ENCODE measurements at places on chromosomes 4 and X.

- no peak for DNase-seq
Observed at GRCh38 chr4:16765546-16765945, 132.9 kb downstream of the LDB2 start.

- no peak for DNase-seq
Observed at GRCh38 chrX:56600141-56600540, 36.7 kb downstream of the UBQLN2 start.

DNA sequence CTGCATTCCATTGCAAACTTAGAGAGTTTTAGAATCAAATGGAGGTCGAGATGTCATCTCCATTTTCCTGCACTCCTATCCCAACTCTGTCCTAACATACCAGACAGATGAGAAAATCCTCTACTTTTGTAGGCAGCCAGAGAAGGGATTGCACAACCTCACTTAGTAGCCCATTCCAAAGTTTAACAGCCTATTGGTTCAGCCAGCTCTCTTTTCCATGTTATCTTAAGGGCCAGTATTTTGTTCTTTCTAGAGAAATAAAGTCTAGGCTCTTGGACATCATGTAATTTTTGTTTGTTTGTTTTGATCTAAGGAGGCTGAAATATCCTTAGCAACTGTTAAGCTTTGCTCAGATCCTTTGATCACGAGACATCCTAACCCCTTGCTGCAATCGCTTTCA, 173.0 kb downstream of the COX18 start:
- no peak for DNase-seq

DNA sequence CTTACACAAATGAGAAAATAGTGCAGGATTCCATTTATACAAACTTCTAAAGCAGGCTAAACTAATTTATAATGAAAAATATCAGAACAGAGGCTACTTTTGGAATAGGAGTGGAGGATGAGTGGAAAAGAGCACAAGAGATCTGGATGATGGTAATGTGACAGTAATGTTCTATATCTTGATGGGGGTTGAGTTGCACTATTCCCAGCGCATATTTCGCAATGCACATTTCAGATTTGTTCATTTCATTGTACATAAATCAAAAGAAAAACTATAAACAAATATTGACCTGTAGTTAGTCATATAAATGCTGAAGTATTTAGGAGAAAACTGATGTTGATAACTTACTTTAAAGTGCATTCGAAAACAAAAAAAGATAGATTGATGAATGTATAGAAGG, 177.0 kb upstream of the MAOA start:
- DNase-seq, result no peak

DNA sequence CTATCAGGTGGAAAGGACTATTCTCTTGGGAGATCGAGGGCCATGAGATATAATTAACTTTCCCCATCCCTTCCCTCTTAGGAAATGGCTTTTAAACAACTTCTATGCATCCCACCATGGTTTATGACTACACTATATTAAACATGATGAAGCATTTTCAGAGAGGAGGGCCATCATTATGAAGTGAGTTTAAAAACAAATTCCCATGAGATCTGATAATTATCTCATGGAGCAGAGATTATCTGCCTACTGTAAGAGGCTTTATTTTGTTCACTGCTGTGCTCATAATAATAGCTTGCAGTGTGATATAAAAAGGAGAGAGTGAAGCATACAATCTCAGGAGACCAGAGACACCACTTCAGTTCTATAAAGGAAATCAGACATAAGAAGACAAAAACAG, 330.5 kb upstream of the ZFP42 start:
- DNase-seq, result no peak

DNA sequence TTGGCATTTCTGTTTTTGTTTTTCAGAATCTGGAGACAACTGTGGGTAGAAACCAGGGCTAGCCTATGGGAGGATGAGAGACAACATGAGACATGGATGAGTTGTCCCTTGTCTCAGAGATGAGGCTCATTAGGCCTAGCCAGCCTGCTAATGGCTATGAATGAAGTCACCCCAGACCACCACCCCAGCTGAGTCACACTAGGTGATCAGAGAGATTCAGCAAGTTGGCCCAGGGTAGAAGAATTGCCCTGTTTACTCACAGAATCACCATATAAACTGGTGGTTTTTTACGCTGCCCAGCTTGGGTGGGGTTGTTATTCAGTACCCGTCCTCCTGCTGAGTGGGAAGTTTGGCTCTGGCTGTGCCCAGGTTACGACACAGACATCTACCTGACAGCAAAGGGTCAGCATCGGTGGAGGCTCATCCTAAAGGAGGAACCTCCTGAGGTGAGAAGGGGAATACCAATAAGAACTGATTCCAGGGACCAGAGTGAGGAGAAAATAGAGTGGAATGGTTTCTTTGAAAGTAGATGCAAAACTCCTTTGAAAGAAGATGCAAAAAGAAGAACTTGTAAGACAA, 17.2 kb upstream of the ARSJ start:
- no peak for DNase-seq
